ENCODE measurements at places on chromosomes 12 and 14. TPM values are rescaled to one million over a fixed set of nuclear protein-coding genes. Genes with fewer than 3 reads are reported as not detected.

IL22 gene
- total RNA-seq, result not detected

HCFC2 gene
- 15.6 TPM for total RNA-seq

CLEC9A gene
- not detected for total RNA-seq

PRIMA1 gene
- total RNA-seq, result not detected

SLC22A17 gene
- total RNA-seq, result 4.6 TPM

CCDC197 gene
- not detected for total RNA-seq

- peak; percentile 72 for DNase-seq
These were observed 139.1 kb downstream of the ERC1 start for GRCh38 chr12:1130164-1130563.

DNA sequence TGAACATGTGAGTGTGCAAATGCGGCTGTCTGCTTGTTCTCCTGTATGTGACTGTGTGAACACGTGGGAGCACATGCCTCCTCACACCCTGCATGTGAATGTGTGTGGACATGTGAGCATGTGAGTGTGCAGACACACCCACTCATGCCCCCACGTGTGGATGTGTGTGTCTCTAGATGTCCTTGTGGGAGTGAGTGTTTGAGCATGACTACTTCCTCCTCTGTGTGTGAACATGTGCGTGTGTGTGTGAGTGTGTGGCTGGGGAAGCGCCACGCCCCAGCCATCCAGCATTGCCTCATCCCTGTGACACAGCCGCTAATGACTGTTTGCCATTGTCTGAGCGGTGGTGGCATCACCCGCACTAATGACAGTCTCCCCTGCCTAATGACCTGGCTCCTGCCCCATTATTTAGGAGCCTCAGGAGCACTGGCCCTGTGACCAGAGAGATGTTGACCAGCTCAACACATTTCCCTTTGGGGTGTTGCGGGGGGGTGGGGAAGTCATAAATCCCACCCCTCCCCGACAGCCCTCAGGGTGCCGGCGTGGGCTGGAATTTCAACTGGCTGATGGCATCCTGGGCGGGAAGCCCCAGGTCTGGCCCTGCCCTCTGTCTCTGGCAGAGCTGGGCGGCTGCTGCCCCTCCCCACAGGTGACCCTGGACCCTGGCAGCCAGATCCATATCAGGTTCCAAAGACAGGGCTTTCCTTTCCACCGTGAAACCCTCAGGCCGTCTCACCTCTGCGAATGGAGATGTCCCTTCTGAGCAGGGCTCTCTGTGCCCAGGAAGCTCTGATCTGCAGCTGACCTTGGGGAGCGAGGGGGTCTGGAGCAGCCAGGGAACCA, 11.5 kb upstream of the KRT80 start:
- no peak for DNase-seq

DNA sequence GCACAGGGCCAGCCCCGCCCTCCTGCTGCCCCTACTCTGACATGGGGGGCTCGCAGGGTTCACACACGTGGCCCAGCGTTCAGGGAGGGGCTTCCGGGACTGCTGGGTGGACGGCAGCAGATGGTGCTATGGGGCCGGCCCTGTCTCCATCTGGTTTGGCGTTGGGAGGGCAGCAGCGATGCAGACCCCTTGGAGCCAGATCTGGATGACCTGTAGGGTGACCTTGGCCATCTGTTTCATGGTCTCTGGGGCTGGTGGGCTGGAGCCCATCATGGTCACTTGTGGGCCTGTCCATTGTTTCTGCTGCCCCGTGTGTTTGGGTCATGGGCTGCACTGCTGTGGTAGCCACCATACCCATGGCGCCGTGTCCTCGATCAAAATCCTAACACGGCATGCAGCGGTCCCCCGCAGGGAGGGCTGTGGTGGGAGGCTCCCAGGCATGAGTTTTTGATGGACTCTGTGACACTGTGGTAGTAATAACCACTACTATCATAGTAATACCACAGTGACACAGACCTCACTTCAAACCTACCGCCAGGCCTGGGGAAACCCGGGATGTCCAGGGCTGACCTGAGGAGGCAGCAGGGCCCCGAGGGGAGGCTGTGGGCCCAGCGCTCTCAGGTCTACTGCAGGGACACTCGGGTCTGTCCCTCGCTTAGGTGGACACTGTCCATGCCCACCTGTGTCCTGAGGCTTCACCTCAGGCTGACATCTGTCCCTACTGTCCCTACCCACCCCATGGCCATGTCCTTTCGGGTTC, 359.4 kb downstream of the TMEM121 start:
- no peak for DNase-seq

DNA sequence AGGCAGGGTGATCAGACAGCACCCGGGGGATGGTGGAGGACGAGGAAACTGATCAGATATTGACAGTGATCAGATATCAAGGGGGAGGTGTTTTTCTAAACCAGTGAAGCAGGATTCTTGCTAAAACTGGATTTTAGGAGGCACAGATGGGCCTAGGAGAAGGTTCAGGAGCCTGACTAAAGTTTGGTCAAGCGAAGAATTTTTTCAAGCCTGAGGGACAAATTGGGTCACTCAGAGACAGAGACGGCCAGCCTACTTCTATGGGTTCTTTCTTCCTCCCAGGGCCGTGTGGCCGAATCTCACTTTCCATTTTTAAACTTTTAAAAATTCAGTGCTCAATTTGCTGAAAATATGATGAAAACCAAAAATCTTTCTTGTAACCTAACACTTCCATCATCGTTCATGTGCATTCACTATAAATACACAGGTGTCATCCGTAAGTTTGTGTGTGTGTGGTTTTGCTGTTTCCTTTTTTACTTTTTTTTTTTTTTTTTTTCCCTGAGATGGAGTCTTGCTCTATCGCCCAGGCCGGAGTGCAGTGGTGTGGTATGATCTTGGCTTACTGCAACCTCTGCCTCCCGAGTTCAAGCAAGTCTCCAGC, 68.5 kb downstream of the RIN3 start:
- no peak for DNase-seq

DNA sequence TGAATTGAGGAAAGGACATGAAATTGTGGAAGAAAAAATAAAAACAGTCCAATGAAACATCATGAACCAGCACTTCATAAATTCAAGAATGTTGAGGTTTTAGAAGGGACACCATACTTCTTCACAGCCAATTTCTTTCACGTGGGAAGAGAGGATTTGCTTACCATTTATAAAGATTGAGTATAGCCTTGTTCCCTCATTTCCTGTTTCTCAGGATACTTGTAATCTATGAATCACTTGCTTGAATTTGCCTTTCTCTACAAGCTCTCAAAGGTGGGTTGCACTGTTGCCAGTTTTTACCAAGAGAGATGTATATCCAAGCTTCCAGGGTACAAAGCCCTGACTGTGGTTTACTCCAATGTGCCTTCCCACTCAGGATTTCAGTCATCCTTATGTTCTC, 116.1 kb downstream of the DUSP6 start:
- peak; percentile 82 for DNase-seq

DNA sequence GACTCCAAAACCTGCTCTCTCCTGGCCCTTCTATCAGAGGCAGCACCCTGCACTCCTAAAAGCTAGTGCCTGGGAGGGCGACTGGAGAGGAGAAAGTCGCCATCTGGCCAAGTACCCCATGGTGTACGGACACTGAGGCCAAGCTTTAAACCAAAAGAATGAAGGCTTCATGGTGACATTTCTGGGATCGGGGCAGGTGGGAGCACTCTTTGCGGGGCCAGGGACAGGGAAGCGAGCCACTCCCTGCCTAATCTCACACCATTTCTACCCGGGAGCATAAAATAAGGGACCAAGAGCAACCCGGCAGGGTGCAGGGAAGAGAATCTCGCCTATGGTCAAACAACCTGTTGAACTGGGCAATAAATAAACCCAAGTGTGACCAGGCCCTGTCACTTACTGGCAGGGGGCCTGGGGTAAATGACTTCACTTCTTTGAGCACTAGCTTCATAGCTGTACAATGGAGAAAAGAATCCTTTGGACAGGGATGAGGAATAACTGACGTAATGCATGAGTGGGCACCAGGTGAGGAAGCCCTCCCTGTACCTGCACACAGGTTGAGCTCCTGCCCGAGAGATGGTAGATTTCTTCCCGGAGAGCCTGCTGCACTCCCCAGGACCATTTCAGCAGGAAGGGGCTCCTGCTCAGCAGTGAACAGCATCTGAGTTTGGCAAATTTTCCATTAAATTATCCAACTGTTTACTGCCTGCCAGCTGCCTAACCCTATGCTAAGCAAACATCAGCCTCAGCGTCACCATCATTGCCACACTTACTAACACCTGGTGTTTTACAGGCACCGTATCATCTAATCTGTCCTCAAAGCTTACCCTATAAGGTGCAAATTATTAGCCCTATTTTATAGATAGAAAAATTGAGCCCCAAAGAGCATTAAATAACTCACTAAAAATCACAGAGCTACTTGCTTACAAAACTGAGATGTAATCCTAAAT, 2.0 kb downstream of the SERPINA1 start:
- no peak for DNase-seq

DNA sequence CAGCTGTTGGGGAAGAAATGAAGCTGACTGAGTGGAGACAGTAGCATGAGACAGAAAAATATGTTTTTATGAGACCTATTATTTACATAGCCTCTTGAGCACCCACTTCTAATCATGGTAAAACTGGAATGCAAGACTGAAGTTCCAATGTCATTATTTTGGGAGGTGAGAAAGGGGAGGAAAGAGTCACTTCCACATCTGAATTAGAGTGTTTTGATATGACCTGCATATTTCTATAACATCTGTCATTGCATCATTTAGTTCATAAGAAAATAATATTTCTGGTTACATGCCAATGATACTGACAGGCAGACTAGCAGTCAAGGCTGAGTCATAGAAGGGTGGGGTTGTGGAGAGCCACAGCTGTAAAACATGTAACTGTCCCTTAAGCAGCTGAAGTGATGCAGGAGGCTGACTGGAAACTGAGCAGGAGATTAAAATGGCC, 26.7 kb downstream of the NTN4 start:
- peak; percentile 83 for DNase-seq

GRCh38 chr12:120265473-120266179, at the start of gene PXN:
PXN (minus strand) TSS chr12:120265730; CDS start chr12:120265629, 101 bp downstream.
- peak; percentile 74 for DNase-seq

DNA sequence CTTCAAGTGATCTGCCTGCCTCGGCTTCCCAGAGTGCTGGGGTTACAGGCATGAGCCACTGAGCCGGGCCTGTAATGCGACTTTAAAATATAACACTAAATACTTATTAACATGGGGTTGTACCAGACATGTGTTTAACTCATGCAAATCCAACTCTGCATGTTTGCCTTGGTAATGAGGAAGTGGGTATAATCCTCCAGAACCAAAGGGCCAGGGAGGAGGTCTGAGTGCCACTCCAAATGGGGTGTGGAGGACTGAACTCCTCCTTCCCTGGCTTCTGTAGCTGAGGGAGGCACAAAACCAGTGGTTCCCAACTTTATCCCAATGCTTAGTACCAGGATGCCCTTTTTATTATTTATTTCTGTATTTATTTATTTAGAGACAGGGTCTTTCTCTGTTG, 61.6 kb upstream of the MED13L start:
- no peak for DNase-seq
